ENCODE measurements at places on chromosomes 5 and 9.

DNA sequence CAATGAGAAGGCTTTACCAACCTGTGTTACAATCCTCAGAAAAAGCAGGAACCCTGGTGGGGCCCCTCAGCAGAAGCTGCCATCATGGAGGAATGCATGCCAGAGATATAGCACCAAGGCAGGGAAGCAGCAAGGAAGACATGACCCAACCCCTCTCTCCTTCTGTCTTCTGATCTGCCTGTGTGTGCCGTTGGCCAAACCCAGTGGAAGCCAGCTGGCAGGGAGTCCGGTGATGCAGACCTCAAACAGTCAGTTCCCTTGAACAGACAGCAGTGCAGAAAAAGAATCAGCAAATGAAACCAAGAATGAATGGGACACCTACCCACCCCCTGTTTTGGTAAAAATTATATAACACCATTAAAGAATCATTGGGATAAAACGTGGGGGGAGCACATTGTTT lies 234.2 kb downstream of the ZNF608 start:
- no peak for DNase-seq

- DNase-seq: peak; percentile 76
Measured at GRCh38 chr5:179795863-179796833, 2.4 kb downstream of the LTC4S start.

GRCh38 chr9:133135146-133135745 lies 14.2 kb upstream of the RALGDS start:
- peak; percentile 76 for DNase-seq

DNA sequence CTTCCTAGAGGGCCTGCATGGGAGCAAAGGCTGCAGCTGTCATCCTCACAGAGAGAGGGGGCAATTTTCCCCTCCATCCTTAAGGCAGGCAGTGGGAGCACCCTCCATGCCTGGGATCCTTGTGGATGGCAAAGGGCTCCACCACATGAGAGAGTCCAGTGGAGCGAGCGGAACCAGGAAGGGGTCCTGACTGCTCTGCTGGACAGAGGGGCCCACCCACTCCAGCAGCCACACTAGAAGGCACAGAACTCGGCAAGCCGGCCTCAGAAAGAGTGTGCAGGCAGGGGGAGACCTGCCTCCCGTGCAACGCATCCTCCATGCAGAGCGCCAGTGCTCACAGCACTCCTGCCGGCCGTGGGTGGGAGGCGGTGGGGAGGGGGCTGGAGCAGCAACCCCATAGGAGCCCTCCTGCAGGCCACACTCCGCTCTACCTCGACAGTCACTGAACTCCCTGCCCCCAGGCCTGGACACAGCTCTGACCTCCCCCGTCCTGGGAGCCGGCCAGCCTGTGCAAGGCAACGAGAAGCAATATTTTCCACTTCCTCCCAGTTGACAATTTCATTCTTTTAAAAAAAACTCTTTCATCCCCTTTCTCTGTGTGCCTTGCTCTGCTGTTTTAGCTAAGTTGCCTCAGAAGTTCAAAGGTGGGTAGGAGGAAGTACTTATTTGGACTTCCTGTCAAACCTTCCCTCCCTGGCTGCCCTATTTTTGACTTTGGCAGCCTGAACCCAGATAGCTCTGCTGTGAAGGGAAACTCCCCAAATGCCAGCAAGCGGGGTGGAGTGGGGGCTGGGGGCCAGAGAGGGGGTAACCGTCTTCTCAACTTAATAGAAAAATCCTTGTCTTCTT lies 5.3 kb upstream of the LCP2 start:
- peak; percentile 57 for DNase-seq

- DNase-seq: no peak
Measured at GRCh38 chr5:131810510-131811249, 13.9 kb upstream of the FNIP1 start.
